Inflammatory macrophage treated with lipopolysaccharide for 1 hour (primary cell): ENCODE measurements at places on chromosomes 5 and 9.
A peak's percentile ranks its signal among the peaks of the same experiment; 100 is the strongest.

DNA sequence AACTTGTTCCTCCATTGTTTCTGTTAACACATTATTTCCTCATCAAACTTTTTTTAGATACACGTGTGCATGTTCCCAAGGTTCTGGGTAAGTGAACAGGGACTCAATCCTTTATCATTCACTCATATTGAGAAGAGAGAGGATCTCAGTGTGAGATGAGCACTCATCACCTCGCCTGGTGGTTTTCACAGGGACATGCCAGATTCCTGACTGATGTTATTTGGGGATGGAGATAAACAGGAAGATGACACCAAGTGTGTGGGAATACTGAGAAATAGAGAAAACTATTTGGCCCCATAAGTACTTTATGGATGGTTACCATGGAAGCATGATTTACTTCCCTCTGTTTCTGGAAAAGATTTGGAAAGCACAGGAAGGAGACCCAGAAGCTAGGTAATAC, 533.3 kb upstream of the DMAC1 start:
- DNase-seq: no peak

- no peak for DNase-seq
Observed at GRCh38 chr9:81574405-81574804, 114.9 kb downstream of the TLE1 start.

GRCh38 chr5:71582945-71583584, 4.1 kb upstream of the MCCC2 start:
- DNase-seq: no peak

DNA sequence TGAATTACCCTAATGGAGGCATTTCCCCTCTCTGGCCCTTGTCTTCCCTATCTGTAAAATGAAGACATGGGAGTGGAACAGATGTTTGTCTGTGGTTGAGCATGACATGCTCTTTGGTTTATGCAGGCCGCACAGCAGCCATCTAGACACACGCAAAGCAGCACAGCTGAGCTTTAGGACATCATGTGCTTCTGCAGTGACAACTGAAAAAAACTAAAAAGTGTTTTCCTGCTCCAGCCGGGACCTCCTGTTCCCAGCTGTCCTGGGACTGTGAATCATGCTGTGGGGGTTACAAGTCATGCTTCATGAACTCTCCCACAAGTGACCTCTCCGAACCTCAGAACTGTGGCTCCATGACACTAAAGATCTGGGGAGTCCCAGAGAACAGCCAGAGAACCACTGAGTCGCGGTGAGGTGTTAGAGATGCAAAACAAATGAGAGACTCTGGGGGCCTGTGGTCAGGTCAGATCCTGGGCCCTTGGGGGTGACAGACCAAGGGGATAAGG, 1.7 kb downstream of the SMIM3 start:
- DNase-seq: peak; percentile 92

GRCh38 chr9:137461663-137462395, 2.7 kb upstream of the NSMF start:
- DNase-seq: peak; percentile 82

GRCh38 chr9:110389148-110389750, 51.6 kb upstream of the TXNDC8 start:
- DNase-seq: no peak

- no peak for DNase-seq
Observed at GRCh38 chr9:34452568-34452967, 5.8 kb downstream of the FAM219A start.

- DNase-seq: no peak
Observed at GRCh38 chr9:93295031-93295430, 111.1 kb downstream of the WNK2 start.

DNA sequence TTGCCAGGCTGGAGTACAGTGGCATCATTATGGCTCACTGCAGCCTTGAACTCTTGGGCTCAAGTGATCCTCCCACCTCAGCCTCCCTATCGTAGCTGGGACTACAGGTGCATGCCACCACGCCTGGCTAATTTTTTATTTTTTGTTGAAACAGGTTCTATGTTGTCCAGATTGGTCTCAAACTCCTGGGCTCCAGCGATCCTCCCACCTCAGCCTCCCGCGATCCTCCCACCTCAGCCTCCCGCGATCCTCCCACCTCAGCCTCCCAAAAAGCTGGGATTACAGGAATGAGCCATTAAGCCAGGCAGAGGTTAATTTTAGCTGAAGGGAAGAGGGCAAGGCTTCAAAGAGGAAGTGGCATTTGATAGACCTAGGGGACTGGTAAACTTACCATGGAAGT, 32.8 kb upstream of the CCNB1 start:
- no peak for DNase-seq

- DNase-seq: peak; percentile 26
Observed at GRCh38 chr5:146731909-146732659, 146.5 kb downstream of the PPP2R2B start.

- no peak for DNase-seq
Observed at GRCh38 chr9:132451276-132451675, 41.3 kb downstream of the CFAP77 start.

DNA sequence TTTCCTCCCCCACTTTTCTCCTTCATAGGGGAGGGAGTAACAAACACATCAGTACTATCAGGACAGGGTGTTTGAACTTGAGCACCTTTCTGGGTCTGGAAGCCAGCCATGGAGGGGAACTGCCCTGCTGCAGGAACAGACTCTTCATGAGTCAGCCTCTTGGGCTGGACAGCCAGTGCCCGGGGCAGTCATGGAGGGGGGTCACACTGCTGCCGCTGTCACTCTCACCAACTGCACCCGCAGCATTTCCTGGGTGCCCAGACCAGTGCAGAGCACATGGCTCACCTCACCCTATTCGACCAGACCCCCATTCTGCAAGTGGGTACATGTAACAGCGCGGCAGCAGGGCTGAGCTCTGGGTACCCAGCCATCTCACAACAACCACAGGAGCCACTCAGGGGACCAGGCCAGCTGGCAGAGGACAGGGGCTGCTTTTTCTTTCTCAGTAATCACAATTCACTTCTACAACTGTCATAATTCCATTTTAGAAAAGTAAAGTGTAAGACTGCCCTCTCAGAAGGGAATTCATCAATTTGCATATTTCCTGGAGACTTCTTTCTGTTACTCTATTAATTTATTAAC, 118.4 kb downstream of the CTNND2 start:
- no peak for DNase-seq

DNA sequence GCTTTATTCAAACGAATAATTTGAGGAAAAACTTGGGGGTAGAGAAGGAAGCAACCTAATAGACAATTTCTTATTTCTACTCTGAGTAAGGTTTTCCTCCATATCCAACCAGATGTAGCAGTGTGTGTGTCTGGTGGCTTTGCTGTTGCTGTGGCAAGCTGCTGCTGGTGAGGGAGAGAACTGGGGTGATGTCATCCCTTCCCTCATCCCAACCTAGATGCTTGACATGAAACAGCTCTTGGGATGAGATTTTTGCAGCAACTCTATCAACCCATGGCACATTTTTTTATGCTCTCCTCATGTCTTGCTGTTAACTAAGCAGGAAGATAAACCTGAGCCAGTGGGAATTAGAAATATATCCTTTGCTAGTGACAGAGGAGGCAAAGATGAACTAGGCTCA, 135.8 kb downstream of the PCSK1 start:
- DNase-seq: peak; percentile 47

DNA sequence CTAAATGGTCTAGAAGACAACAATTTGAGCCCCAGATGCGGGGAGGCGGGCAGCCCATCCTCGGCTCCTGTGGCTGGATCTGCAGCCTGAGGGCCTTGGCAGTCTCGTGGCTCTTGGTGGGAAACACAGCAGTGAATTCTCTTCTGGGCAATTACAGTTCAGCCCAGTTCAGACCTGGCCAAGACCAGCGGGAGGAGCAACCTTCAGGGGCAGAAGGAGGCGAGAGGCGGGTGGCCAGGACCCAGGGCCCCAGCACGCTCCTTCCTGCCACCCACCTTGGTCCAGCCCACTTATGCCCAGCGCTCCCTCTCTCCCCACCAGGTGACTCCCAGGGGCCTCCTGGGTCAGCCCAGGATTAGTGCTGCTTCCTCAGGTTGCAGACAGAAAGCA, 7.8 kb downstream of the MYMK start:
- DNase-seq: no peak

- no peak for DNase-seq
Observed at GRCh38 chr9:16131264-16131663, 578.4 kb downstream of the CCDC171 start.

- no peak for DNase-seq
Observed at GRCh38 chr5:136285096-136285855, 80.1 kb downstream of the TRPC7 start.

GRCh38 chr9:111604054-111604615, 4.7 kb upstream of the PTGR1 start:
- DNase-seq: no peak

DNA sequence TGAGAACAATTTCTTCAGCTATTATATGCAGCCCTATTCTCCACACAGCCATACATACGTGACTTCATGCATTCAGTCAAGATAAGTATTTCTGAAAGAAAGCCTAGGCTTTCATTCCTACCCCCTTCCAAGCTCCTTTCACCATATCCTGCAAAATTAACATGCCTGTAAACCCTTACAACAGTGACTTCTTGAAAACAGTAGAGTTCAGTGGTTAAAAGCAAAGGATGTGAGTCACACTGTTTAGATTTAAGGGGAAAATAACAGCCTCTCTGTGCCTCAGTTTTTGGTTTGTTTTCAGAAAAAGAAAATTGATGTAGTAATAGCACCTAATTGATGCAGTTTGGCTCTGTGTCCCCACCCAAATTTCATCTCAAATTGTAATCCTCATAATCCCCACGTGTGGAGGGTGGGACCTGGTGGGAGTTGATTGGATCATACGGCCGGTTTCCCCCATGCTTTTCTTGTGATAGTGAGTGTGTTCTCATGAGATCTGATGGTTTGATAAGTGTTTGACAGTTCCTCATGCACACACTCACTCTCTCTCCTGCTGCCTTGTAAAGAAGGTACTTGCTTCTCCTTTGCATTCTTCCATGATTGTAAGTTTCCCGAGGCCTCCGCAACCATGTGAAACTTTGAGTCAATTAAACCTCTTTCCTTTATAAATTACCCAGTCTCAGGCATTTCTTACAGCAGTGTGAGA, 264.8 kb downstream of the CETN3 start:
- DNase-seq: no peak

DNA sequence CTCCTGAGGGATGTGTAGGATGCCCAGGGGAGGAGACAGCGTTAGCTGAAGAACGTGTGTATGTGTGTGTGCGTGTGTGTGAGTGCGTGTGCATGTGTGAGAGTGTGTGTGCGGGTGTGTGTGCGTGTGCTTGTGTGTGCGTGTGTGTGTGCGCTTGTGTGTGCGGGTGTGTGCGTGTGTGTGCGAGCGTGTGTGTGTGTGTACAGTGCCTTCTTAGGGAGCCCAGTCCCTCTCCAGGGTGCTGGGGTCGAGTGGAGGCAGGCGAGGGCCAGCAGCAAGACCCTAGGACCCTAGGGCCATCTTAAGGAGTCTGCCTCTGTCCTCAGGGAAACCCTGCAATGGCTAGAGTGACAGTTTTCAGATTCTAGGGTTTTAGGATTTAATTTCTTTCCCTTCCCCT, 26.0 kb upstream of the STXBP1 start:
- no peak for DNase-seq

- no peak for DNase-seq
Observed at GRCh38 chr5:98942847-98943246, 14.0 kb upstream of the CHD1 start.

- DNase-seq: no peak
Observed at GRCh38 chr5:33470544-33470943, 29.8 kb downstream of the TARS1 start.

DNA sequence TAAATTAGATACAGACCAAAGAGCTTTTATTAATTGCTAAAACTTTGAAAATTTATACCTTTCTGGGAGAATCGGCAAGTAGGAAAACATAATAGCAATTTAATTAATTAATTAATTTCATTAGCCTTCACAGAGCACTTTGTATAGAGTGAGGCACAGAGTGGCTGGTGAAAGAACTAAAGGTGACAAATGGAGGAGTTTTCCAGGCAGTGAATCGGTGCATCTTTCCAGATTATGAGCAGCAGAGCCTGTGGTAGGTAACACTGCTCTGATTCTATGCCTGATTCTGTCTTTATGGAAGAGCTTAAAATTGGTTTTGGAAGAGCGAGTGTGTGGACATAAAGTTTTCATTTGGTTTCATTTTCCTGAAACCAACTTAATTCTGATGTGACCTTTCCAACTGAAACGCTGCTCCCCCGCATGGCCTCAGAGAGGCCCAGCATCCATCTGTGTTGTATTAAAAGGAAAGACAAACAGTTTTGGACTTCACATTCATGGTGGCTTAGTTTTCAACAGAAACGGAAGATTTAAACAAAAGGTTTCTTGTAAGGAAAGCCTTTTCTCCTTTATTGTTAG, 188.9 kb upstream of the RPS23 start:
- DNase-seq: no peak

DNA sequence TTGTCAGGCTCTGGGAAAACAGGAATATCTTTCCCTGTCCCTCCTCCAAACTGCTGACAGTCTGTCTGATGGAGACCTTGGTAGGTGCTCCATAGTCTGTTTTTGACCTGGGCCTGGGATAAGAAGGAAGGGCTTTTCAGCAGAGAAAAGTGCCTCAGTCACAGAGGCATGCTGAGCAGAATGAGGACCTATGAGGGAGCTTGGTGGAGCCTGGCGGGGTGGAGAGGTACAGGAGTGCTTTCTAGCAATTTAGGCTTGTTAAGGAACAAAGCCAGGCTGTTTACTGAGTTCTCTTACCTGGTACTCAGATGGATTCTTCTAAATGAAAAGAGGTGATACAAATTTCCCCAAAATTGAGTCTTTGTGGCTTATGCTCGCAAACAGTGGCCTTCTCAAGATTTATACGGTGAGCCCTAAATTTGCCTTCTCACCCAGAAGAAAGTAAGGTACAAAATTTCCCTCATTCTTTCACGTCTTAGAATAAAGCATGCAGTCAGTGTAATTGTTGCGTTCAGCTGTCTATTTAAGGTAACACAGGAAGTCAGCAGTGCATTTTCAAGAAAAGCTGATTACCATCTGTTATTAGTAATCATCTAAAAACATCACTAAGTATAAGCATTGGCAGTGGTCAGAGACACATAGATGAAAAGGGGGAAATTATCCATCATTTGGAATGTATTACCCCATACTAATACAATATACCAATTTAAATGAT, 28.6 kb upstream of the IL13 start:
- DNase-seq: no peak

DNA sequence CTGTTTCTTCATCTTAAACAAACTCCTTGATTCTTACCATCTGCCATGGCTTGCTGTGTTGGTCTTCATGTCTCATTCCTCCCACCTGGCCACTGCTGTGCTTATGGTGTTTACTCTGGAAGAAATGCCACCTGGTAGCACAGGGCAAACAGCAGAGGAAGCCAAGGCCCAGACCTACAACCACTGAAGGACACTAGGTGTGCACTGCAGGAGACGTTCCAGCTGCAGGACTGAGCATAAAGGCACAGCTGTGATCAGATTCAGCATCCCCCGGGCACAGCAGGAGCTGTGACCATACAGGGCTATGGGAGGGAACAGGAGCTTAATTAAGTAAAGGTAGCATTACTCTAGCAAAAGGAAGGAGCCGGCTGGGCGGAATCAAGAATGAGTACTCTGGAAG, 12.6 kb upstream of the GNAQ start:
- DNase-seq: no peak
